ENCODE measurements at places on chromosomes 1 and 21.
A peak's percentile ranks its signal among the peaks of the same experiment; 100 is the strongest.

GRCh38 chr1:231272173-231272572 lies 31.2 kb downstream of the GNPAT start:
- no peak for DNase-seq

DNA sequence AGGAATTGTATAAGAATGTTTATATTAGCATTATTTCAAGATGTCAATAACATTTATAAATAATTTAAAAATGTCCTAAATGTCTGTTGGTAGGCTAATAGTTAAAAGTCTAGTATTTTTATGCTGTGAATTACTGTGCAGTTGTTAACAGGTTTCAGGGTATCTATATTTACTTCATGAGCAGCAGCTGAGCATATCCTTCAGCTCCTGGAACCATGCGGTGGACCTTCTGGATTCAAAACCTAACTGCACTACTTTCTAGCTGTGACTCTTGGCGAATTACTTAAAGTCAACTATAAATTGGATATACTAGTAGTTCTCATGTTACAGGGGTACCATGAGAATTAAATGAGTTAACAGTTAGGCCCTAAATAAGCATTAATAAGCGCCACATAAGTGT lies 3.7 kb downstream of the CEP350 start:
- DNase-seq: no peak

- no peak for DNase-seq
These were observed 98.8 kb upstream of the DUSP10 start for GRCh38 chr1:221840511-221841243.

GRCh38 chr1:115810609-115811008 lies 30.3 kb downstream of the NHLH2 start:
- DNase-seq: no peak

- DNase-seq: no peak
These were observed 5.0 kb downstream of the CSRP1 start for GRCh38 chr1:201501812-201502510.

DNA sequence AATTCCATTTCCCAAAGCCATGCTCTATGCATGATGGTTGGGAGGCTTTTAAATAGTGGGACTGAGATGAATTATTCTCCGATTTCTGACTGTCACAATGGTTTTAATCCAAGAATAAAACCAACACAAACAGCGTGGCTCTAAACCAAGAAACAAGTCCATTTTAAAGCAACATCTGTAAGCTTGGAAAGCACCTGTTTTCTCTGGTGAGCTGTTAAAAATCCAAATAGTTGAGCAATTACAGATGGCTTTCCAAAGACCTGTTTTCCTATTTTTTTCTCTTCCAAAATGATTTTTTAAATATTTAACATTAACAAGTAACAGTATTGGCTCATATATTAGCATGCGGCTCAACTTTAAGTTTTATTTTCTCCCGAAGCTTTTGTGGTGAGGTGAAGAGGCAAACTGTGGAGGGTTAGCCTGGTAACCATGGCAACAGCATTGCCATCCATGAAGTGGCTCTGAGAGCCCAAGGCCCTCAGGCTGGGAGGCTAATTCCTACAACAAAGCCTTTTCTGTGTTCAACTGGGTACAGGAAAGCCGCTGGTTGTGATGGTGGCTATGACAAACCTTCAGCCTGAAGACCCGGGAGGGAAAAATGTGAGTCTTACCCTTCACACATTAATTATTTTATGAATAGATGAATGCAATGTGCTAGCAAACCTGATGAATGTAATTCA lies 56.7 kb upstream of the B3GALT5 start:
- DNase-seq: no peak

DNA sequence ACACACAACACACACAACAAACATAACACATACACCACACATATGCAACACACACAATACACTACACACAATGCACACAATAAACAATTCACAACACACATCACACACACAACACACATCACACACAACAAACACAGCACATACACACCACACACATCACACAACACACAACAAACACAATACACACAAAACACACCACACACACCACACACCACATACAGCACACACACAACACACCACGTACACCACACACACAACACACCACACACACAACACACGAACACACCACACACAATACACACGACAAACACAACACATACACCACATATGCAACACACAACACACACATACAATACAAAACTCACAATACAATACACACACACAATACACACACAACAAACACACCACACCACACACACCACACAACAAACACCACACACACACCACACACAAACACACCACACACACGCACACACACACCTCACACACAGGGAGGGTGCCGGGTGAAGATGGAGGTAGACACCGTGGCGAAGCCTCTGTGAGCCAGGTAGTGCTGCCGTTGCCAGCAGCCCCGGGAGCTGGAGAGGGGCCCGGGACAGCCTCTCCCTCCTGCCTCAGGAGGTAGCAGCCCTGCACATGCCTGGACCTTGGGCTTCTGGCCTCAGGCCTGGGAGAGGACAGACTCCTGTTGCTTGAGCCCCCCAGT lies 30.4 kb upstream of the C1orf174 start:
- no peak for DNase-seq

GRCh38 chr21:27024971-27025370 lies 58.1 kb upstream of the ADAMTS5 start:
- no peak for DNase-seq

DNA sequence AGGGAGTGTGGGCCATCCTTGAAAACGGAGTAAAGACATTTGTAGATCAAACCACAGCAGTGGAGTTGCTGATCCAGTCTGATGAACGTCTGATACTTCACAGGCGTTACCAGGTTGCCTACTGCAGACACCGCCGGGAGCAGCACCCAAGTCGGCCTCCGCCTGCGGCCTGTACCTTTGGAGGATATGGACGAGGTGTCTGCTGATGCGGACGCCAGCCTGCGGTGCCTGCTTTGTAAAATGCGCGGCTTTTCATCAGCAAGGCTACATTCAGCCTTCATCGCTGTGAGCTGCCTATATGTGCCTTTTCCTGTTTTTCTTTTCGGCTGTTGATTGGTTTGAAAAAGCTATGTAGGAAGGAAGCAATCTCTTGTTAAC lies 16.0 kb downstream of the SLX9 start:
- no peak for DNase-seq

DNA sequence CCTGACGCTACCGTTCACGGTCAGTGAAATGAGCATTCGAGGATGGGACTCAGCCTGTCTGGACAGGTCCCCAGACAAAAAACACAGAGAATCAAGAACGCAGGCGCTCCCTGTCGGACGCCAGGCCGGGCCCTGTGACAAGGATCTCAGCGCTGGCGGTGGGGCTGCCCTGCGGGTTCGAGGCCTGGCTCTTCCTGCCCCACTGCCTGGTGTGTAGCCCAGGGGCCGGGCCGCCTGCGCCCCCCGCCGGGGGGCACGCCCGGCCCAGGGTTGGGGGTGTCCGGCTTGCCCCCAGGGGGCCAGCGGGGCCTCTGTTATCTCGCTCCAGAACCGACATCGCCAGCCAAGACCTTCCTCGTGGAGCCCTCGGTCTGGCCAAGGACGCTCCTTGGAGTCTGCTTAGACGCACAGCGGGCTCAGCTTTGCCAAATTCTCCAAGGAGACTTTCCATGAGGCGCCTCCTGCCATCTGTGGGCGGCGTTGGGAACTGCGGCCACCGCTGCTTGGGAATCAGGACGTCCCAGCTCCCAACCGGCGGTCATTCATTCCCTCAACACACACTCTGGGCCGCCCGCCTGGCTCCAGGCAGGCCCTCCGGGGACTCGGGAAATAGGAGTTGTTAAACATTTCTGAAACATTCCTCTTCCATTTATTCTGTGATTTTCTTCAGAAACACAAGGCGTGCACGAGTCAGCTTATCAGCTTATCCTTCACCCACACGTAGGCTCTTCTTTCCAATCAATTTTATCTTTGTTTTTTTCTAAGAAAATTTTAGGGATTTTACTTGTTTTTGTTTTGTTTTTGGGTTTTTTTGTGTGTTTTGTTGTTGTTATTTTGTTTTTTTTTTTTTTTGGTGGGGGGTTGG lies 11.3 kb upstream of the RIPK4 start:
- DNase-seq: no peak

GRCh38 chr1:181704546-181704945 lies 221.2 kb downstream of the CACNA1E start:
- DNase-seq: no peak

GRCh38 chr21:14742119-14742518 lies 196.0 kb upstream of the SAMSN1 start:
- no peak for DNase-seq

DNA sequence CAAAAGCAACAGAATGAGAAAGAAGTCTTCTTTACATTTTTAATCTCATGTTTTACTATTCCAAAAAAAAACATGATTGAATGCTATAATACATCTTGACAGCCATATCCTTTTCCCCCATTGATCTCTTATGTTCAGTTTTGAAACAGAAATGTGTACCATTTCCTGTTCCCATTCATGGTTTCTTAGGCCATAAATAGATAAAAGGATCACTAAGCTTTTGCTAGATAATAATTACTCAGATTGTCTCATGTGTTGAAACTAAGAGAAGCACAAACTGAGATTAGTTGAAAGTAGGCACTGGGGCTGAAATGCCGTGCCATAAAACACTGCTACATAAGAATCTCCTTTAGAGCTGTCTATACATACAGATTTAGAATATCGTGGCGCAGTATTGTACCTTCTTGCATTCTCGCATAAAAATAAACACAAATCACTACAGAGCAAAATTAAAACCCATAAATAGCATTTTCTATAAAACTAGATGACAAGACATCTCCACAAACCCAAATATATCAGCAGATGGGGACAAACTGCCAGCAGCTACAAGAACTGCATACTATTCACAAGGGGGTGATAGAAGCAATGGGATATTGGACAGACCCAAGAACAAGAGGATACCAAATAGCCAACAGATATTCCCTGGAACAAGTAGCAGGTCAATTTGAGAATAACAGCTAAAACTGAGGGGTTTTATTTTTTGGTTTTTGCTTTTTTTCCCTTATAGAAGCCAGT lies 405.3 kb upstream of the PRMT6 start:
- DNase-seq: no peak

DNA sequence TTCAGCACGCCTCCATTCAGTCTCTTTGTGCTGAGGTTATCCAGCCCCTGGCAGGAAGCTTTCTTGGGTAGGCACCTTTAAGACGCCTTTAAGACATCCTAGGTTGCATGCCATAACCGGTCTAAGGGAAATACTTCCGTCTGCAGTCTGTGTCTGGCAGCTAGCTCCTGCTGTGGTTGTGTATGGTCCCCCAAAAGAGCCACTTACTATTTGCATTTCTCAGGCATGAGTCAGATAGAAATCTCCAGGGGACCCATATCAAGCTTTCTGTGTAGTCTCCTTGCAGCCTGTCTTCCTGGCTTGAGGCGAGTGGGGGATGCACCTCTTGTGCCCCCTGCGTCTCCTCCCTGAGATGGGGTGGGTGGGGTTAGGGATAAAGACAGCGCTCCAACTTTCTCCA lies 10.0 kb upstream of the RYR2 start:
- no peak for DNase-seq

- no peak for DNase-seq
These were observed 46.8 kb upstream of the TSPAN2 start for GRCh38 chr1:115136106-115136505.

DNA sequence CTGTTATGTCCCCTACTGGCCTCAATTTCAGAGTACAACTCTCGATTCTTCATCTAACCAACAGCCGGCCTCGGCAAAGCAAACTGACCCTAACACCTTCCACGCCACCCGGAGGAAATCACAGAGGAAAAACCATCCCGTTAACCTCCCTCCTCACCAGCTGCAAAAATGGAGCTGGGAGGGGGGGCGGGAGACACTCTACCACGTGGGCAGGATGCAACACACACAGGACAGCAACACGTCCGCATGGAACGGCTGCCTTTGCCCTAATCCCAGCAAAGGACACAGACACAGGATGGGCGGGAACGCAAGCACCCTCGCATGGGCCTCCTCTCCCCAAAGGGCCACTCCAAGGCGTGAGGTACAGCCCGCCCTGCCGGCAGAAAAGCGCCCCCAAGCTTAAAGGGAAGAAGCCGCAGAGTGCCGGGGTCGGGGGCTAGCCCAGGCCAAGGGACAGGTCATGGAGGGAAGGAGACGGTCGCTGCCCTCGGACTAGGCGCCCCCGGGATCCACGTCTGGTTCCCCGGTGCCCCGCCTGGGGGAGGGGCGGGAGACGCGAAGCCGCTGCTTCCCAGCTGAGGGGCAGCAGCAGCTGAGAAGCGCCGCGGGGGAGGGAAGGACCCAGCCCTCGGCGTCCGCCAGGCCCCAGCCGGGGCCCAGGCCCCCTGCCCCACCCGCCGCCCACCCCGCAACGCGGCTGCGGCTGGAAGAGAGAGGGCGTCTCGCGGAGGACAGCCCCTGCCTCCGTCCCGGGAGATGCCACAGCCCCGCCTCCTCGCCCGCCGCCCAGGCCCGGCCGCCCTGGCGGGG lies 590 bp downstream of the FOXJ3 start:
- DNase-seq: peak; percentile 25

- DNase-seq: no peak
These were observed 36.0 kb upstream of the SCMH1 start for GRCh38 chr1:41278076-41278475.

GRCh38 chr1:45620588-45621500 lies 3.0 kb downstream of the CCDC17 start:
- DNase-seq: no peak

DNA sequence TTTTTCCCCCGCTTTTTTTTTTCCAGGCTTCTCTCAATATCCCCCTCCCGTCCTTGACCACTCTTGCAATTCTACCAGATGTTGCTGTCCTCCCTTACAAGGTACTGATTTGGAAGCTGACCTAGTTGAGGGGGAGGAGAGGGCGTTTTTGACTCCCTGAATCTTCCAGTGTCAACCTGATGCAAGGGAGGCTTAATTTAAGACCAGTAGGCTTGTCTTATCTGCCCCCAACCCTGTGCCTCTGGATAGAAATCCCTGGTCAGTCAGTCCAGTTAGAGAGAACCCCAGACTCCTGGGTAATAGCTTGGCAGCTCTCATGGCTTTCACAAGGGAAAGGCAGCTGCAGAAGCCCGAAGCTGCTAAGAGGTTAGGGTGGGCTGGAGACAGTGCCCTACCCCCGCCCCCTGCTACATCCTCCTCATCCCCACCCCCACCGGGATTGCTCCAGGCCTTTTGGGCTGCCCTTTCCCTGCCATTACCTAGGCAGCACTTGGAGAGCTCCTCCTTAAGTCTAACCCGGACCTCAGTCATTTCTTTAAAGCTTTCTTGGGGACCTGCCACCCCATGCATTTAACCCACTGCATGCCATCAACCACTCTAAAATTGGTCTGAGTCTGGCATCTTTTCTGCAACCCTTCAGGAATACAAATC lies 3.6 kb downstream of the ACKR1 start:
- no peak for DNase-seq

- DNase-seq: no peak
These were observed 119.0 kb upstream of the ADGRL2 start for GRCh38 chr1:81681601-81682266.

DNA sequence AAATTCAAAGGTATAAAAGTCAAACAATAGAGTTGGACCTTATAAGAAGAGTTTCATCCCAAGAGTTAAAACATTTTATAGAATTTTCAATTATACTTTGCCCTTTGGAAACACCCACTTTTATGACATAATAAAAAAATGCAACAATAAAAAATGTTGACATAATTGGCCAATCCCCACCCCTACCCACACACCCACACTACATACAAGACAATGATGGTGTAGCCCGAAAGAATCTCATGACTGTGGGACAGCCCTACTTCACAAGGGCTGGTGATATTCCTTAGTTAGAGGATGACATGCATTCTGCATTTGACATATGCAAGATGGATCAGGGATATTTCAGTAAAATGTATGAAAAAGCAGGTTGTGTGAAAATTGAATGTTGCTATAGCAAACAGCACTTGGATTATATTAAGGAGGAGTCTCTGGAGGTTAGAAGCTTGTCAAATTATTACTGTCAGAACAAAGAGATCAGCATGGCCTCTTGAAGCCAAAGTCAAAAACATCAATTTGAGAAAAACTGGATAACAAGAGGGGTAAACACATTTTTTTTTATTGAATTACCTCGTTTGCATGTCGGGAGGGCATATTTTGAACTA lies 133.0 kb upstream of the SAMSN1 start:
- DNase-seq: no peak
